Vagina (tissue), 2 donors: ENCODE measurements at places on chromosomes 6 and 20.

- DNase-seq, result no peak
Observed at GRCh38 chr6:107458672-107459282, 587 bp downstream of the PDSS2 start.

- DNase-seq, result no peak
Observed at GRCh38 chr6:163370464-163371117, 43.9 kb upstream of the QKI start.

- DNase-seq, result peak; percentile 87
Observed at GRCh38 chr6:169839493-169839892, 88.1 kb downstream of the ERMARD start.

DNA sequence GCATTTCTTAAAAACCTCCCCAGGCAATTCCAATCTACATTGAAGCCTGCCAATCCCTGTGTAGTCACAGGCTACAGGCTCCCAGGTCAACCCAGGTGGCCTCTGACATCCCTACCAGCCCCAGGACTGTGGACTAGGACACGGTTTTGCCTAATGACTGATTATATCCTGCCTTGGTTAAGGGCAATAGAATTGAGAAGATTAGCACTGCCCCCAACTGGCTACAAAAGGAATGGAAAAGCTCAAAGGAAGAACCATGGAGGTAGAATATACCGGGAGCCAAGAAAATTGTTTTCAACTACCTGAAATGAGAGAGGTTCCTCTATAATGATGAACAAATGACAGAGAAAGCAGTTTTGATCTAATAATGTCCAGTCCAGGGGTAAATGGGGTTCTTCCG, 421.1 kb upstream of the AGPAT4 start:
- no peak for DNase-seq

- no peak for DNase-seq
Observed at GRCh38 chr6:26300828-26301227, 64.2 kb upstream of the BTN3A2 start.

- DNase-seq, result no peak
Observed at GRCh38 chr6:31070711-31071197, 41.6 kb downstream of the C6orf15 start.

DNA sequence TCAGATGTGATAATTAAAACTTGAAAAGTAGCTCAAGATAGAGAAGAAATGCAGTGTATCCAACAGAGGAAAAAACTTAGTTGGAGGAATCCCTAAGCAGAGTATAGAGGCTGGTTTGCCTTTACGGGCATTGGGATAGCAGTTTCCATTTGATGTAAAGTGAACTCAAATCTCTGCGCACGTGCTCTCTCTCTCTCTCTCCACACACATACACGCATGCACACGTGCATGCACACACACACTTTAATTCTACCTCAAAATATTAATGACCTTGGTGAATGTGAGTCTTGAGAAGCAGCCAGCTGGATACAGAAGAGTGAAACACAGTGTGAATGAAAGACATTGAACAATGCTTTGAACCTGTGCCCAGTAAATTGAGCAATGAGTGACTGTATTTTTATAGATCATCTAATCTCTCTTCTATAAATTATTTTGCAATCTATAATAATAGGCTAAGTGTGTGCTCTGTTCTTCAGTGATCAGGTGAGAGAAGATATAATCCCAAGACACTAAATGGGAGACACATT, 247.7 kb upstream of the FAM83B start:
- no peak for DNase-seq

DNA sequence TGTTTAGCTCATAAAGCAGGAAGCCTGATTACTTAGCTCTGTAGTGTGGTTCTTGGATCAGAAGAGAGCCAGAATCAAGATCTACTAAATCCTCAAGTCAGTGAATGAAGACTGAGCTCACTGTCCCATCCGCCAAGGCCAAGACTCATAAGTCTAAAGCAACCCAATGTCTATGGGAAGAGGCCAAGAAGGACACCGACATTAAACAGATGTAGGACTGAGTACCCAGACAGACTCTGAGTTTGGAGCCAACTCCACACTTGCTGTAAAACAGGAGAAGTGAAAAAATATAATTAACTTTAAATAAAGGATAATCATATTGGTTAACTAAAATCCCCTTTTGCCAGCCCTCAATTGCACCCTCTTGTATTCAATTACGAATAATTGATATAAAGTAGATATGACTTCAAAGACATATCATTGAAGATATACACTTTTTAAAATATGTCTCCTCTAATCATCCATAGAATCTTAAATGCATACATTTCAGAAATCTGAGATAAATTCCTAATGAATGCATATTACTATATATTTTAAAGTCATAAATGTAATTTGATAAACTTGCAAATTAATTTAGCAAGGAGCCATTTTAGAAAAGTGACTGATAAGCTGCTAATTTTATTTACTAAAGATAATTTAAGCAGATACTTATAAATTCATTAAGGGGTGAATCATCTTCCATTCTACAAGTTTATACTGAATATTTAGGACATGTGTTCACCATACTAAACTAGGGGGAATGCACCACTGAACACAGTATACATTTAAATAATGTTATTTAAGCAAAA, 617.0 kb upstream of the ARID1B start:
- no peak for DNase-seq

DNA sequence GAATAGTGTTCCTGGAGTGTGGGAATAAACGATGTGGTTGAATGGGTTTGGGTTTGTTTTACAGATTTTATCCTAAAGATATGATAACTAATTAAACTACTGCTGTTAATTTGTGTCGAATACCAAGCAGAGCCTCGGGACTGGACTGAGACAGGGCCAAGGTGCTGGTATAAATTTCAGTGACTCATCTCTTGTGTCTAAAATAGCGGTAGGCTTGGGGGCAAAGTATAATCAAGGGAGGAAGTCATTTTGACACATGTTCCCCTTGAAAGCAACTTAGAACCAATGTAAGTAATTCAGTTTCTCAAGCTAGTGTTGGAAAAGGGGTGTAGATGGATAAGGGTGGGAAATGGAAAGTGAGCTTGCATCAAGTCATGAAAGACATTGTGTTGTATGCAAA, 108.4 kb downstream of the PLCB4 start:
- DNase-seq, result no peak

DNA sequence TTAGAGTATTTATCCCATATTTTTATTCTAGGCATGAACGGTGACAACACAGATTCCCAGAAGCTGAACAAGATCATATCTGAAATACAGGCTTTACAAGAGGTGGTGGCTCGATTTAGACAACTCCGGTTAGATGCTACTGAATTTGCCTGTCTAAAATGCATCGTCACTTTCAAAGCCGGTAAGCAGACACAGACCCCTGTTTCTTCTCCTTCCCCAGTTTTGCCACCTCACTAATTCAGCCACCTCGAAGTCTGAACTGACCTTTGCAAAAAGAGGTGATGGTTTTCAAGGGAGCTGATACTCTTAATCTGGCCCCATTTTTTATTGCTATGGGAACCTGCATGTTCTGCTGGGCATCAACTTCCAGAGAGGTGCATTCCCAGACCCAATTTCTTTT, 15.0 kb downstream of the NR2E1 start:
- peak; percentile 52 for DNase-seq

GRCh38 chr20:60097285-60097684, 139.1 kb downstream of the CDH26 start:
- no peak for DNase-seq

DNA sequence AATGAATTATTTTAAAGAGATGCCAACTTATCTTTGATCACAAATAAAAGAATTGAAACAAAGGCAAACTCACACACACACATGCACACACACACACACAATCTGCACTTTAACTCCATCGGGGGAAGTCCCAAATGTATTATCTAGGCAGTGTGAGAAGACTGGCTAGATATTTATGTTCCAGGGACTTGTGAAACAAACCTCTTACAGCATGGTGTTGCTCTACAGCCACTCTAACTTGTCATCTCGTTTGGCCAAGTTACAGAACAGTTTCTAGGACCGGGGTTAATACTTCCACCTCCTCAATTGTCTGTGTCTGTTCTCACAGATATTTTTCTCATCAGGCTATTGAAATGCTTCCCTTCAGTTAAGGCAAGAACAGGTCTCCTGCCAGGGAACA, 855.0 kb downstream of the EPHA7 start:
- no peak for DNase-seq

GRCh38 chr20:64065974-64066343, 3.0 kb downstream of the TCEA2 start:
- no peak for DNase-seq

DNA sequence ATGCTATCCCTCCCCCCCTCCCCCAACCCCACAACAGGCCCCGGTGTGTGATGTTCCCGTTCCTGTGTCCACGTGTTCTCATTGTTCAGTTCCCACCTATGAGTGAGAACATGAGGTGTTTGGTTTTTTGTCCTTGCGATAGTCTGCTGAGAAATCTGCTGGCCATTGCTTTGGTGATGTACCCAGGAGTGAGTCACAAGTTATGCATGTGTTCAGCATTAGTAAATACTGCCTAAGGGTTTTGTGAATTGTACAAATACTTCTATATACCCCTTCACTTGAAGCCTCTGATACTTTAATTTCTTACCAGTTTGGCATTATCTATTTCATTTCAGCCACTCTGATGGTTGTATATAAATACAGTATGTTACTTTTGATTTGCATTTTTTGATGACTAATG, 711.3 kb upstream of the GJE1 start:
- no peak for DNase-seq

DNA sequence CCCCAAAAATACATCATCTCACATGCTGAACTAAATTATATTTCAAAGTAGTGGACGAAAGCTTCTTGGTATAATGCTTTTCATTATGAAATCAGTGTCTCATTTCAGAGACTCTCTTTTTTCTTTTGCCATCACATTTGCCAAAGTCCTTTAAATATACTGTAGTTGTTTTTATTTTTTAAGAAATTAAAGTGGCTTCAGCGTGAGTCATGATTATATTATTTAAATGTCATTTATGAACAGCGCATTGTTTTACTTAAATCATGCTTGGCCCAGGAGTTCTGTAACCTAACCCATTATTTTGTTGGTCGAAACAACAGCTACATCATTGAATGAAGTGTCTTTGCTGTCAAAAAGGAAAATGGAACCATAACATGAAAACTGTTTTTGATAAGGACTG, 100.9 kb downstream of the CD109 start:
- no peak for DNase-seq

DNA sequence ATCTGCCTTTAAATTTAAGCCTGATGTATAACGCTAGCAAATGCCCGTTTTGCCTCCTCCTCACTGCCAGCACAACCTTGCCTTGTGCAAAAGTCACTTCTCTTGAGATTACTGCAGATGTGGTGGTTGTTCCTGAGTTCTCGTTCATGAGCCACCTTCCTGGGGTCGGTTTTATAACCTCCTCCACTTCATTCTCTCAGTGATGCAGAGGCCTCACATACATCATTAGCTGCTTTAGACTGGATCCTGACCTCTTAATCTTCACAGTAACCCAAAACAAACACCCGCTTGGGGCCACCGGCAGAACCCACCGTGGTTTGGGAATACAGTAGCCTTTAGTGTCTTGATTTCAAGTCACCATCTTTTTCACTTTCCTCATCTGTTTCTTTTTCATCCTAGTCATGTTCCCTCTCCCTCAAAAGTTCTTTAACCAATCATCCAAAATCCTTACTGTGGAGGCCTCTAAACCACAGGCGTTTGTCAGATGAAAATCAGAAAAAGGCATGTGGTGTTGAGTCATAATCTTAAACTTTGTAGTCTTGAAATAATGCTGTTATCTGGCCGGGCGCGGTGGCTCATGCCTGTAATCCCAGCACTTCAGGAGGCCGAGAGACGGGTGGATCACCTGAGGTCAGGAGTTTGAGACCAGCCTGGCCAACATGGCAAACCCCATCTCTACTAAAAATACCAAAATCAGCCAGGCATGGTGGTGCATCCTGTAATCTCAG, 430.3 kb upstream of the SOX4 start:
- no peak for DNase-seq

GRCh38 chr20:63574829-63575743, 1.0 kb upstream of the HELZ2 start:
- DNase-seq, result no peak

- DNase-seq, result no peak
Observed at GRCh38 chr20:19741924-19742323, 16.1 kb upstream of the RIN2 start.

DNA sequence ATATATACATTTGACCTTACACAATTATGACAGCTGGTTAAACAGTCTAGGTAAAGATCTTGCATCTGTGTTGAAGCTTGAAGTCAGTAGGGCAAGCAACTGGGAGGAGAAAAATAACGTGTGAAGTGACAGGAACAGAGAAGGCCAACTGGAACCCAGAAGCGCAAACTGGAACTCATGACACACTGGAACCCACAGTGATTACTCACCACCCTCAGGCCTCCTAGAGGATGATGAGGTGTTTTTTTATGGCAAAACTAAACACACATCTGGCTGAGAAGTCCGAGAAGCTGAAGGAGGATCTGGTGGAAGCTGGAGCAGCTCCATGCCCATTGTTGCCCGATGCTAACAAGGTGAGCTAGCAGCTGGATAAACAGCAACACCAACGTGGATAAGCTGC, 108.1 kb downstream of the TMEM200A start:
- DNase-seq, result no peak

DNA sequence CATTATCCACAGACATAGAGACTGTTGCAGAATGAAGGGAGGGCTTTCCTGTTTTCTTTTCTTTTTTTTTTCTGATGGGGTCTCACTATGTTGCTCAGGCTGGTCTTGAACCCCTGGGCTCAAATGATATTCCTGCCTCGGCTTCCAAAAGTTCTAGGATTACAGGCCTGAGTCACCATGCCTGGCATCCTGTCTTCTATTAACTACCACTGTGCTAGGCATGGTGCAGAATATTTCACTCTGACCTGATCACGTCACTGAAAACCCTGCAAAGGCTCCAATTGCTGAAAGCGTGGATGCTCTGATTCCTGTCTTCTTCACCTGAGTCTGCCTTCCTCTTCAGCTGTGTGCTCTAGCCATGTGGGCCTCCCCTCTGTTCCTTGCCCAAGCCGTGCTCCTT, 8.5 kb upstream of the DNMT3B start:
- no peak for DNase-seq

DNA sequence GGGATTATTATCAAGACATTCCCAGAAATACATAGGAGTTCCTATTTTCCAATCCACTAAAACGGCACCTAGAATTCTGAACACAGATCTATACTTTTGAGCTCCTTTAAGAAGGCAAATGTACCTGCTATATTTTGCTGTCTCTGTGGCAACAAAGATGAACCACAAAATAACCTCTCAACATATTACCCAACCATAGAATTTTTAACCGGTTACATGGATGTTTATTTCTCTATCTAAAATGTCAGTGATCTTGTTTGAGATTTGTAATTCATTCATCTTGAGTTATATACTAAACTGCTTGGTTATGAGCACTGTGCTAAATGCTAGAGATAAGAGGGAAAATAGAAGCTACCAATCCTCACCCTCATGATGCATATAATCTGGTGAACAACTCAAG, 117.5 kb upstream of the HMGCLL1 start:
- no peak for DNase-seq

DNA sequence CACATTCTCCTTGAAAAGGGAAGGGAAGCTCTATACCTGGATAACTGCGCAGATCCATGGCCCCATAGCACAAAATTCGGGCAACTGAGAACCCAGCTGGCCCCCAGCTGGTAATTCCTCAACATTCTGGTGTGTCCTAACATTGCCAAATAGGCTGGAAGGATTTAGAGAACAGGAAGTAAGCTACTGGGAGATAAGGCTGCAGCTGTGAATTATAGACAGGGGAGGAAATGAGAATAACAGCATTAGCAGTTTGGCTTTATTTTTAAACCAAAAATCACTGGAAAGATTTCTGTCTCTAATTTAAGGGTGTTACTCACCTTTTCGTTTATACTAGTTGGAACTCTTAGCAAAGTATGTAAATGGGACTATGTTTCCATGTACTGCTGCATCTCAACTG, 97.2 kb downstream of the TULP4 start:
- DNase-seq, result no peak
